ENCODE measurements at places on chromosomes 13 and 19.

- no peak for DNase-seq
Observed at GRCh38 chr13:97445522-97446187, 11.7 kb downstream of the RAP2A start.

DNA sequence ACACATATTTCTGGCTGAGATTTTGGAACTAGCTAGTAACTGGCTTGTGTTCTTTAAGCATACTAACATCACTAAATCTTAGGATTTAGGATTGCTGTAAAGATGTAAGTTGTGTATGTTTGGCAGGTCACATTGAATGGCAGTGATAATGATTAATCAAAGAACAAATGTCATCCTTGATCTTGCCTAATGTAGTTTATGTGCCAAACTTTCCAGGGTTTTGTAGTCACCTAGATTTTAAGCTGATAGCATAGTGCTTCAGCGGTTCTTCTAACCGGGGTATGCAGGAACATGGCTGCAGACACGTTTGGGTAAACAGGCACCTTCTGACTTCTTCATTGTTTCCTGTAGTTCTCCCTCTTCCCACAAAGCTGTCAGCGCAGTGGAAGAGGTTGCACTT is 9.7 kb downstream of the CLN5 start:
- DNase-seq: no peak

DNA sequence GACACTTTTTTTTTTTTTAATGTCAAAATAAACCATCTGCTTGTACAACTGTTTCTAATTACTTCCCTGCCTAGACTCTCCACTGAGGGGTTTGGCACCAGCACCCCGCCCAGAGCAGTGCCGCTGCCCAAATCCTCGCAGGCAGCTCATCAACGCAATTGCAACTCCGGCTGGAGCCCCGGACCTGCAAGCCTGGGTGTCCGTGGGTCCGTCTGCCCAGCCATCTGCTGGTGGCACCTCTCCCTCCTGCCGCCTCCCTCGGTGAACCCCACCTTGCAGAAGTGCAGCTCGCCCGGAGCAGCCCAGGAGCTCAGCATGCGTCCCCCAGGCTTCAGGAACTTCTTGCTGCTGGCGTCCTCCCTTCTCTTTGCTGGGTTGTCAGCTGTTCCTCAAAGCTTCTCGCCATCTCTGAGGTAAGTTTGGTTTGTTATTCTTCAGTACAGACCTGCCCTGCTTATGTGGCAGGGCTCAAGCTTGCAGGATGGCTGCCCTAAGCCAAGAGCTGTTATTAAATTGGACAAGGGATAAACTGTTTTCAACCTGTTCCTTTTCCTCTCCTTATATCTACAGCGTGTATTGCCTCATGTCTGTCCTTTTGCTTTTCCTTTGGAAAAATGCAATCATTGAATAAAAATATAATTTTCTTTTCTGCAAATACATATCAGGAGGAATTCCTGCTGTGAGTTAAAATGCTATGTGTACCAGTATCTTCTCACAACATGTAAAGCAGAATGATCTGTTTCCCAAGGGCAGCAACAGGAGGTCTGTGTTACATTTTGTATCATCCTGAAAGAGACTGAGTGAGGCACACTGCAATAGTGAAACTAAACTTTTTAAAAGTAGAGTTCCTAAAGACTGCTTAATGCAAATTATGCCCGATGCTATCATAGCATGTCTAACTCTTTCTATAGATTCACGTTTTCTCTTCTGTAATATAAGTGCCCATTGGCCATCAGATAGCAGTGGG is at the start of gene ITGBL1:
Gene ITGBL1, plus strand, starts transcription at position 157 of the 967 bp plus-strand sequence. Its CDS starts 159 bp downstream, at position 316.
- no peak for DNase-seq

DNA sequence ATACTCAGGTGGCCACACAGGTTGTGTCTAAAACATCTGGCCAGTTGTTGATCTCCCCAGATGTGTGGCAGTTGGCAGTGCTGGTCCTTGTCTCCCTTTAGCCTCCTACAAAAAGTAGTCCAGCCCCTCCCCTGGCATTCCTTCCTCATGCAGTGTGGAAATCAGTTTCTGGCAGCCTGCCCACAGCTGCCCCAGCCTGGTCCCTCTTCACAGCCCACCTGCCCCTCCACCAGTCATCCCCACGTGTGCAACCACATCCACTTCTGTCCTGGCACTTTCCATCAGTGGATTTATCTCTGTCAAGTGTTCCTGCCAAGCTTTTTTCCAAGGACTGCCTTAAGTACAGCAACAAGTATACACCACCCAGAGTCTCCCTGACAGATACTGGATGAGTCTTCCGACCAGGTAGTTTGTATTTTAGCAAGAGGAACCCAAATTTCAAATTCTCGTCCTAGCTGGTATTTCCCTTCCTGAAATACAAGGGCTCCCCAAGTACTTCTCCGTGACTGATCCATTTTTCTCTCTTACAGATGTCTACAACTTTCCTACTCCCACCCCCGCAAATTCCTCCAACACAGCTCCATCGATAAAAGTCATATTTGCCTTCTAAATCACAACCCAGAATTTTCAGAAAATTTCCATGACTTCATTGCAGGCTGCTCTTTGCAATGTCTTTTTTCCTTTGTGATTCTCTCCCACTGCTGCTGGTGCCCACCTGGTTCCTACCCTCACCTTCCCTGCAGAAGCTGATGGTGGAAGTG is 313.5 kb downstream of the FOXO1 start:
- DNase-seq: no peak

DNA sequence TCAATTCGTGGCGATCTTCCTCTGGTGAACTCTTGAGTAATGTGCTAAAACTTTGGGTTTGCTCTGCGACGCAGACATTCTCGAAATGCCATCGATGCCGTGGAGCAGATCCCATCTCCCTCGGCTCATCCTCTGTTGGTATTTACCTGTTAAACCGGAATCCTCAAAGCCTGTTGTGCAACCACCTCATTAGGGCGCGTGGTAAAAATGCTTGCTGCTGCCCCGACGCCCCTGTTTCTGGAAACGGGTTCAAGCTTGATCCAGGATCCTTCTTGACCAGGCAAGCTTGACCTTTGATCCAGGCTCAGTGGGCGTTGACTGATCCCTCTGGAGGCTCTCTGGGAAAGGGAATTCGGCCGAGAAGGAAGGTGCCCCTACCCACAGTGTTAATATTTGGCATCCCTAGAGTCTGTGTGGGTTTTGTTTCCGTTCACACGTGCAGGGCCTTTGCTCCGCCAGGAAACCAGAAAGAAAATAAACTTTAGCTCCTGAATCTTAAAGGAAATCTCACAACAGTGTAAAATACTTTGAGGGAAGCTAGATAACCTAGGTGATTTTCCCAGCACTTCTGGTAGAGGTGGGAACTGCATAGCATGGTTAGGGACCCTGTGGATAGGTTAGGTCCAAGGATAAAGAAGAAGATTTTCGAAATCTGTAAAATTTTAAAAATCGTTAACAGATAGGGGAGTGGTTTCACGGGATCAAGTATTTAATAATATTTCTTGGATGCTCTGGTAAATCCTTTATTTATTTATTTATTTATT is 1.1 kb downstream of the LSM14A start:
- DNase-seq: peak; percentile 74

- DNase-seq: no peak
Observed at GRCh38 chr13:111642156-111642767, 321.8 kb downstream of the TEX29 start.

DNA sequence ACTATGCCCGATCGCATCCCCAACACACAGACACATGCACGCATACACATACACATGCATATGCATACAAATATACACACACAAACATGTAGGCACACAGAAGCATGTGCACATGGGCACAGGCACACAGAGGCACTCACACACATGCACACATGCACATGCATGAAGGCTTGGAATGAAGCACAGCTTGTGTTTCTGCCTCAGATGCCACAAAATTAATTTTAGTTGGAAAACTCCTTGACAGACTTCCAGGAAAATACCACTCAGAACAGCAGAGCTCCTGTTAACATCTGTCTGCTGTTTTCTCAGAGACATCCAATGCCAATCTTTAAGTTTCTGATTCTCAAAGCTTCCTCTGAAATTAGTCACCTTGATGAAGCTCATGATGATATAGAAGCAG is 532.7 kb downstream of the RFC3 start:
- no peak for DNase-seq

Data from HS-27A (cell line).